ENCODE measurements at places on chromosomes 1 and 21. TPM values are rescaled to one million over a fixed set of nuclear protein-coding genes. Genes with fewer than 3 reads are reported as not detected.

DNA sequence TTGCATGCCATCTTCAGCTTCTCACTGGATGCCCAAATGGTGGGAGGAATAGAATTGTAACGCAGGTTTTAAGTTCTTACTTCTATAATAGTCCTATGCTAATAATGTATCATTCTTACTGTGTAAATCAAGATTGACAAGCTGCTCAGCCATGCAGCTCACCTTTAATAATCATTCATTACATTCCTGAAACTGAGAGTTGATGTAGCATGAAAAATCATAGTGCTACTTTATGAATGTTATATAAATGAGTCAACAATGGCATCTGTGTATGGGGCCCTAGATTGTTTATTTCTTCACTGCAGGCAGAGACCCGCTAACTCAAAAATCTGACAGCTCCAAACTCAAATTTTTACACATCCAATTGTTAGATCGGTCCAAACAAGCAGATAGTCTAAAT is 34.4 kb downstream of the FH start:
- DNase-seq, result no peak

DNA sequence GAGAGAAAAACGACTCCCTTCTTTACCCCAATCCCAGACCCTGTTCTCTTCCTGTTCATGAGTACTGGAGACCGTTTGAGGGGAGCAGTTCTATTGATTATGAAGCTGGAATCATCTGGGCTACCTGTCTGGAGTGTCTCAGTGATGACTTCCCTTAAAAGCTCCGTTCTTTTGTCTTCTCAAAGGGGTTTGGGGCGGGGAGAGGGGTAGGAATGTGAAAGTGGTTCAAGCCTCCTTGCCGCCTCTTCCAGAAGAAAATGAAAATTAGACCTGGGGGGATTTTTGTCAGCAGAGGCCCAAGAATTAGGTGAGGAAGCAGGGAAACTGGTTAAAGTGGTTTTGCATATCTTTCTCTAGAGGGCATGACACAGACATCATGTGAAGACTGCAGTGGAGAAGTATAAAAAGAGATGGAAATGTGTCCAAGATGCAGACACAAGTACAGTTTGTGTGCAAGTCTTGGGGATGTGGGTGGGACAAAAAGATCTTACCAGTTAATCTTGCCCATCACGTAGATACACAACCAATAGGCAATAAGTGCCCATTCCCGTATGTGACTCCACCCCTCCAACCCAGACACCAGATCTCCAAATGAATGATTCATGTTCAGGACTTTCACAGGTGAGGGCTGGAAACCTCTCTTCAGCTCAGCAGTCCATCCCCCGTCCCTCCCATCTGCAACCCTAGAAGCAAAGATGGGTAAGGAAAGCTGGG is 470 bp upstream of the MTMR11 start:
- DNase-seq, result no peak

DNA sequence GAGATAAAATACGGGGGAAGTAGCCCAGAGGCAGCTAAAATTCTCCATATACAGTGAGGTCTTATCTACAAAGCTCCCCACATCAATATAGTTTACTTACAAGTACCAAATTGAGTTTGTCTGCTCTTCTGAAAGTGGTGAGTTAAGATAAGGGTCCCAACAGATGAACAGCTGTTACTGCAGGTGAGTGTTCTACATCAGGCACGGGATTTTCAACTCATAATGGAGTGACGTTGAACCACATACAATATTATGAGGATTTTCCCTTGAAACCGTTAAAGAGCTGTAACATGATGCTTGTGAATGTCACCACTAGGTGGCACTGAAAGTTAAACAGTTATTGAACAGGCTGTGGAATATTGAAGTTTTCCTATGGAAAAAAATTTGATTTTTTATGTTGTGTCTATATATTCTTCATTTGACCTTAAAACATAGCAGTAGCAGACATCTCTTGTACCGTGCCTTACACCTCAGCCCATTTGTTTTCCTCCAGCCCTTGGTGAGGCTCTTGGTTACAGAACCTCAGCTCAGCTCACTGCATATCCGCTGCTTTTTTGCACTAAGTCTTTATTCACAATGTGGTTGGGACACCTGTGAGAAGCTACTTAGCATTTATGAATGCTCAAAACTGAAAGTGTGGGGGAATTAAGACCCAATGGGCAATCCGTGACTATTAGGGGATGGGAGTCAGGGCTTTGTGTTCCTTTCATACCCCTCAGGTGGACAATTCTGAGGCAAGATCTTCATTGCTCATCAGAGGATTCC is 23.2 kb downstream of the CD1D start:
- DNase-seq, result no peak

DNA sequence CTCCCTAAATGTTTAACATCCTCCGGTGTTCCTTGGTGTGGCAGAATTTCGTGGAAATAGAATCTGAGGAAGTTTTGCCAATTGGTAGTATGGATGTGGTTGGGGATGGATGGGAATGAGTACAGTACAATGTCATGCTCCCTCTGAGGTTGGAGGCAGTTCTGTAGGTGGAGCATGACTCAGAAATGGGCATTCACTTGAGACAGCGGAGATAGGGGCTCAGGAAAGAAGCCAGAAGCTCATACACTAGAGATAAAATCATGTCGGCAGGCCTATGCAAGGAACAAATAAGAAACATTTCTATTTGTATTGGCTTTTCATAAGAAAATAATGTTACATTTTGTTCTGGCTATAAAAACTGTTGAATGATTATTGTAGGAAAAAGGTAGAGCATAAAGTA is 196.0 kb downstream of the URB2 start:
- DNase-seq, result no peak

DCST1 gene
- not detected for total RNA-seq

NFASC gene
- total RNA-seq, result 297 TPM

Measured in dorsolateral prefrontal cortex (tissue), 122 donors.